Non-pigmented ciliary epithelial cell (primary cell): ENCODE measurements at places on chromosomes 13 and 19.

- no peak for DNase-seq
Observed at GRCh38 chr13:98530217-98530616, 46.7 kb downstream of the STK24 start.

GRCh38 chr19:52094526-52095130 lies 937 bp downstream of the ZNF841 start:
- DNase-seq, result no peak

- no peak for DNase-seq
Observed at GRCh38 chr13:41019011-41019487, at the start of gene ELF1. Gene ELF1 (minus strand): TSS chr13:41019316. CDS start chr13:40982054, 37,262 bp downstream.

DNA sequence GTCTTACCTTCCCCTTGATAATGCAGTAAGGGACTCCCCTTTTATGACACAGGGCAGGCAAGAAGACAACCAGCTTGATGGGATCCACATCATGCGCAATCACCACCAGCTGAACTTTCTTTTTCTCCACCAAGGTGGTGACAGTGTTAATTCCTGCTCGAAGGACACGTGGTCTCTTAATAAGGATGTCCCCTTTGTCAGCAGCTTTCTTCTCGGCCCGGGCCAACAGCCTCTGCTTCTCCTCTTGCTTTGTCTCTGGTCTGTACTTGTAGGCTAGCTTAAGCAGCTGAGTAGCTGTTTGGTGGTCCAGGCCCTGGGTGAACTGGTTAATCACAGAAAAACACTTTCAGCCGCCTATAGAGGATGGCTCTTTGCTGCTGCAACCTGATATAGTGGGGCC lies 8.0 kb downstream of the ZNF431 start:
- no peak for DNase-seq

GRCh38 chr13:105804561-105805190 lies 730.8 kb downstream of the EFNB2 start:
- peak; percentile 28 for DNase-seq
